Chondrocyte (in vitro differentiated cells): ENCODE measurements at places on chromosomes 11 and 22.

DNA sequence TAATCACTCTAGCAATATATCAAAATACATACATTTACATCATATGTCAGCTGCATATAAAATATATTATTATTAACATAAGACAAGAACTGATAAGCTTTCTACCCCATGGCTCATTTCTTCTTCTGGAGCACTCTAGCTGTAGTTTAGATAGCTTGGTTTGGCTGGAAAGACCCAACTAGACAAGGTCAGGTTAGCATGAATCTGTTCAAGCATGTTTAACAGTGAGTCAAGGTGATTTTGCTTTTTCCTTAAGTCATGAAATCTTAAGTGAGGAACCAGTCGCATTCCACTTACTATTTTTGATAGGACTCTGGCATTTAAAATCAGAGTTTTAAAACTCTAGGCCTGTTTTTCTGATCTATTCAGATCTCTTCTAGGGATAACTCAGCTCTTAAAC lies 157.0 kb upstream of the PDGFD start:
- H3K27ac ChIP-seq = no peak overlapping the region
- DNase-seq = no peak
- H3K4me1 ChIP-seq = peaks cover 5% of the 10 kb centered on the region
- no peaks in the 10 kb centered on the region for H3K27me3 ChIP-seq
- no peak overlapping the region for H3K4me3 ChIP-seq

DNA sequence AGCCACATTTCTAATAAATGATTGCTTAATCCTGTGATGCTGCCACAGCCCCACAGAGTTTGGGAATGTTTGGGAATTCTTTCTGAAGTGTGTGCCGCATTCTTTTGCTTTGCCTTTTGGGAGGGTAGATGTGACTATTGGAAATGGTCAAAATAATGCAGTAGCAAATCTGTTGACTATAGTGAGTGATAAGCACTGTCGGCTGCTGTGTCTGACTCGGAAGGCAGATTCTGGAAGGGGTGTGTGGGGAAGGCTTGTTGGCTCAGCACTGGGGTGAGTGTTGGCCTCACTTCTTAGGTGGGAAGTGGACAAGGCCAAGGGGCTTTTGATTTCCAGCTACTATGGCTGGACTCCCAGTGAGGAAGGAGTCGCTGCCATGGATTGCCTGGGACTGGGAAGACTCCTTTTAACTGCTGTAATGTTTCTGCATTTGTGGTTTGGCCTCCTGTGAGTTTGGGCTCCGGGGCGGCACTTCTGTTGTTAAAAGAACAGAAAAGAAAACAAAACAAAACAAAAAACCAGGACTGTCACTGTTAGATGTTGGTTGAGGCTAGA lies 20.1 kb downstream of the ZBTB16 start:
- H3K4me1 ChIP-seq = peaks cover 77% of the 10 kb centered on the region
- no peak overlapping the region for H3K4me3 ChIP-seq
- H3K27ac ChIP-seq = peak overlapping the region; percentile 86

DNA sequence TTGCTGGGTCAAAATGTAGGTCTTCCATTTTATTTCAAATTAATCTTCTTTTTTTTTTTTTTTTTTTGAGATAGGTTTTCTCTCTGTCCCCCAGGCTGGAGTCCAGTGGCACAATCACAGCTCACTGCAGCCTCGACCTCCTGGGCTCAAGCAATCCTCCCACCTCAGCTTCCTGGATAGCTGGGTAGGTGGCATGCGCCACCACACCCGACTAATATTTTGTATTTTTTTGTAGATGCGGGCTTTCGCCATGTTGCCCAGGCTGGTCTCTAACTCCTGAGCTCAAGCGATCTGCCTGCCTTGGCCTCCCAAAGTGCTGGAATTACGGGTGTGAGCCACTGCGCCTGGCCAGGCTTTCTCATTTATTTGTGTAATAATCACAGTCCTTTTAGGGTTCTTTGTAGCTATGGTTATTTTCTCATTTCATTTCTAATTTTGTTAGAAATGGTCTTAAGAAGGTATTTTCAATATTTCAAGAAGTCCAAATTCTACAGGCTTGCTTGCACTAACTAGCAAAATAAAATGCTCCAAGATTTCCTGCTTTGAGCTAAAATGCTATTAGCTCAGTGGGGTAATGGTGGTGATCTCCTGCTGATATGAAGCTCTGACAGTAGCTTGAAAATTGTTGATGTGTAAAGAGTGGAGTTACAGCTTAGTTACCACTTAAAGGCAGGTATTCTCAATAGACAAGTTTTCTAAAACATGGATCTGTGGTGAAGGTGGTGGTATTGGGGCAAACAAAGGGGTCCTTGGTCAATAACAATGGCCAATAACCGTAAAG lies 50.0 kb downstream of the RBX1 start:
- no peak for DNase-seq
- H3K36me3 ChIP-seq = no peaks in the 10 kb centered on the region
- no peak overlapping the region for H3K27ac ChIP-seq
- no peak overlapping the region for H3K4me3 ChIP-seq

- peaks cover 6% of the 10 kb centered on the region for H3K27me3 ChIP-seq
These were observed 140.5 kb upstream of the PGR start for GRCh38 chr11:101269990-101270660.

- H3K27ac ChIP-seq = no peak overlapping the region
- H3K36me3 ChIP-seq = no peaks in the 10 kb centered on the region
- H3K4me3 ChIP-seq = no peak overlapping the region
- DNase-seq = no peak
- peaks cover 18% of the 10 kb centered on the region for H3K27me3 ChIP-seq
These were observed 684.9 kb upstream of the CCDC90B start for GRCh38 chr11:83971063-83971462.

DNA sequence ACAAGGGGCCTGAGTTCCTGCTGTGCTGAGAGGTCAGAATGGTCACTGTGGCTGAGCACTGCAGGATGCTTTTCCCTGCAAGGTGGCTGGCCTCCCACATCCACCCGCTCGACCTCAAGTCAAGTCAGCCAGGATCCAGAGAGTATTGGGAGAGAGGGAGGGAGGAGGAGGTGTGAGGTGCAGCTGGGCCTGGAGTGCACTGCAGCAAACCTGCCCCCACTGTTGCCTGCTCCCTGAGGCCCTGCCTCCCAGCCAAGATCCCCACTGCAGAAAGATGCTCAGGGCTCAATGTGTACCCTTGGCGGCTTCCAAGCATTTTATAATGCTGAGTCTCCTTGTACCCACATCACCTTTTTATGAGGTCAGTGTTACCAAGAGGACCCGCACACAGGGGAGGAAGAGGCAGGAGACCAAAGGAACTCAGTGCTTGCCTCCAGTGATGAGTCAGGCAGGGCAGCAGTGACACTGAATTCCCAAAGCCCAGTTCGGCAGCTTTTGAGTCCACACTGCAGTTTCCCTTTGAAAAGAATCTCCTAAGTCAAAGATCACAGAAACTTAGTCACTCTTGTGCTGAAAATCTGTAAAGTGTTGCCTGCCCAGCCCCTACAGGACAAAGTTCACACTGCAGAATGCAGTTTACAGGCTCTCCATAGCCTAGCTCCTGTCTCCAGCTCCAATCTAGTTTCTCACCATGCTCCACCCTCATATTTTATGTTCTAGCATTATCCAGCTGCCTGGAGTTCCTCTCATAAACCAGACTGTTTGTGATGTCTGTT lies 3.1 kb downstream of the ENDOD1 start:
- H3K27ac ChIP-seq = peak overlapping the region; percentile 55
- no peaks in the 10 kb centered on the region for H3K27me3 ChIP-seq
- DNase-seq = no peak
- H3K36me3 ChIP-seq = no peaks in the 10 kb centered on the region
- peaks cover 77% of the 10 kb centered on the region for H3K4me1 ChIP-seq

- H3K27ac ChIP-seq = no peak overlapping the region
- no peak for DNase-seq
- H3K4me1 ChIP-seq = peaks cover 27% of the 10 kb centered on the region
- no peak overlapping the region for H3K4me3 ChIP-seq
These were observed 252.9 kb downstream of the ETS1 start for GRCh38 chr11:128334311-128335044.

- H3K27me3 ChIP-seq = no peaks in the 10 kb centered on the region
- DNase-seq = no peak
- no peak overlapping the region for H3K4me3 ChIP-seq
- H3K4me1 ChIP-seq = peaks cover 49% of the 10 kb centered on the region
- peaks cover 1% of the 10 kb centered on the region for H3K36me3 ChIP-seq
These were observed 42.5 kb downstream of the ATG16L2 start for GRCh38 chr11:72856551-72857345.

DNA sequence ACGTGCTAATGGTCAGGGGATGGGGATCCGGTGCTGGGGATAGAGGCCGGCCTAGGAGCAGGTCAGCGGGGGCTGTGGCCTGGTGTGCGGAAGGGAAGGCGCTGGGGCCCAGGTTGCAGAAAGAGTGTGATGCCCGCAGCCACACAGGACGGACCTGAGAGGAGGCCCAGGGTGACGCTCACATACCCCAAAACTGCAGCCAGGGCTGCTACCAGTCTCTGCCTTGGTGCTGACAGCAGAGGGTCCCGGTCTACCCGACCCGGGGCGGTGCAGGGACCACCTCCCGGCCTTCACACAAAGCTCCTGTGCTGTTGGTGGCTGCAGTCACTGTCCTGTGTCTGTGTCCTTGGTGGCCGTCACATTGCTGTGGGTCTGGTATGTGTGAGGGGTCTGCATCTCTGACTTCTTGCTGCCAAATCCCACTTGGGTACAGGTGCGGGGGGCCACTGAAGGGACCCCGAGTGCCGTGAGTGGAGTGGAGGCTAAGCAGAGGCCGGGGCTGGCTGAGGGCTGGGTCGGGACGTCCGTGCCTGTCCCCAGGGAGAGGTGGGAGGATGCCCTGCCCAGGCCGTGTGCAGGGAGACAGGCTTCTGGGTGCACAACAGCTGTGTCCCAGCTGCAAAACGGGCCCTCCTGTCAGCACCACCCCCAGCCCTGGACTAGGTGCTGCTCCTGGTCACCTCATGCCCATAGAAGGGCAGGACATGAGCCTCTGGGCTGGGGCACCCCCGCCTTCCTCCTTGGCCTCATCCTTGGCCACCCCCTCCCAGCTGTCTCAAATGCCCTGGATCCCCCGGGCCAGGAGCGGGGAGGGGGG lies 1.5 kb downstream of the LSP1 start:
- no peak for DNase-seq
- H3K4me1 ChIP-seq = no peaks in the 10 kb centered on the region
- H3K27me3 ChIP-seq = no peaks in the 10 kb centered on the region
- H3K4me3 ChIP-seq = no peak overlapping the region
- H3K36me3 ChIP-seq = no peaks in the 10 kb centered on the region

DNA sequence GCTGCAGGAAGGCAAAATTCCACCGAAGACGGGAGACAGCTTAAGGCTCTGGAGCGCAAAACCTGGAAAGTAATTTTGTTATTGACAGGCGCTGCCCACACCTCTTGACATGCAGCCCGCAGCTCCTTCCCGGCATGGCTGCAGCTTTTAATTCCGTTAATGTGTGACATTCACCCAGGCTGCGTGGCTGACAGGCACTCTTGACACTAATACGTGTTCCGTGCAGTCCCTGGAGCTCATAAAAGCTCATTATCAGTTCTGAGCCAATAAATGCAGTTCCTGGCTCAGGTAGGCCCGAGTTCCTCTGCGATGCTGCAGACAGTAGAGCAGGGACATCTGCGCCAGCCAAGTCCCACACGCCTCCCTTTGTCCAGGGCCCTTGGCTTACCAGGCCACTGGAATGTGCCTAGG lies 34.8 kb downstream of the TSPAN18 start:
- H3K4me3 ChIP-seq = no peak overlapping the region
- H3K27ac ChIP-seq = no peak overlapping the region
- peaks cover 38% of the 10 kb centered on the region for H3K4me1 ChIP-seq
- H3K27me3 ChIP-seq = peaks cover 5% of the 10 kb centered on the region

GRCh38 chr22:49023879-49024774 lies 803.5 kb downstream of the BRD1 start:
- H3K4me1 ChIP-seq = no peaks in the 10 kb centered on the region
- peaks cover 24% of the 10 kb centered on the region for H3K27me3 ChIP-seq
- H3K27ac ChIP-seq = no peak overlapping the region
- no peaks in the 10 kb centered on the region for H3K36me3 ChIP-seq
- H3K4me3 ChIP-seq = no peak overlapping the region
- peak; percentile 88 for DNase-seq

- H3K36me3 ChIP-seq = no peaks in the 10 kb centered on the region
- no peak overlapping the region for H3K27ac ChIP-seq
- H3K4me1 ChIP-seq = peaks cover 6% of the 10 kb centered on the region
- no peak overlapping the region for H3K4me3 ChIP-seq
- peaks cover 5% of the 10 kb centered on the region for H3K27me3 ChIP-seq
- no peak for DNase-seq
These were observed 12.8 kb upstream of the MUC15 start for GRCh38 chr11:26584818-26585217.

DNA sequence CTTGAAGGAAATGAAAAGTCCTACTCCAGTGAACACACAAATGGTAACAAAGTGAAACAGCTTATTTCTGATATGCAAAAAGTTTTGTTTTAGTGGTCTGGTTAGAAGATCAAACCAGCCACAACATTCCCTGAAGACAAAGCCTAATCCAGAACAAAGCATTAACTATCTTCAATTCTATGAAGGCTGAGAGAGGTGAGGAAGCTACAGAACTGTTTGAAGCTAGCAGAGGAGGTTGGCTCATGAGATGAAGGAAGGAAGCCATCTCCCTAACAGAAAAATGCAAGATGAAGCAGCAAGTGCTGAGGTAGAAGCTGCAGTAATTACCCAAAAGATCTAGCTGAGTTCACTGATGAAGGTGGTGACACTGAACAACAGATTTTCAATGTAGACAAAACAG lies 168.4 kb downstream of the IGLL1 start:
- peaks cover 12% of the 10 kb centered on the region for H3K4me1 ChIP-seq
- no peak for DNase-seq
- H3K4me3 ChIP-seq = no peak overlapping the region
- no peaks in the 10 kb centered on the region for H3K36me3 ChIP-seq
- H3K27me3 ChIP-seq = no peaks in the 10 kb centered on the region

DNA sequence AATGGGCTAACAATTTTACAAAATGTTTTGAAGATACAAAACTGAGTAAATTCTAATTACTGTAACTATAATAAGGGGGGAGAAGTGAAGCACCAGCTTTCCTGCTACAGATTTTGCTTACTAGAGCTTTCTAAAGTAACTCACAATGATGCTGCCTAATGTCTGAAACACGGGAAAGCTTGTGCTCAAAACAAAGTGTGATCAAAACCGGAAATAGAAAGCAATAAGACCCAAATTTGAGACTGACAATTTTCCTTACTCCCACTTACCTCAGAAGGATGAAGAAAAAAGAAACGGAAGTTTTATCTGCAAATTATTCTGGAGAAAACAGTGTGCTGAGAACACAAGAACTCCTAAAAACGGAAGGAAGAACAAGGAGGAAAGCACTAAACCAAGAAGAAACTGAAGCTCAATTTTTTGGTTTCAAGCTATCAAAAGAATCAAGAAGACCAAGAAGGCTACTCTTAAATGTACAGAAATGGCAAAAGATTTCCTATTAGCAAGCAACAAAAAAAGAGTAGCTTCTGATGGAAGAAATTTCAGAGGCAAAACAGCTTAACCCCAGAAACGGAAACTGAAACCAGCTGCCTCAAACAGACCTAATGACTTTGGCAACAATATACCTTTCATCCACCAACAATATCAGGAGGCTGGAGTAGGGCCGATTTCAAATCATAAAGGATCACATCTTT lies 33.4 kb downstream of the AMBRA1 start:
- no peak overlapping the region for H3K4me3 ChIP-seq
- peaks cover 49% of the 10 kb centered on the region for H3K4me1 ChIP-seq
